ENCODE measurements at places on chromosomes 2 and 18.

DNA sequence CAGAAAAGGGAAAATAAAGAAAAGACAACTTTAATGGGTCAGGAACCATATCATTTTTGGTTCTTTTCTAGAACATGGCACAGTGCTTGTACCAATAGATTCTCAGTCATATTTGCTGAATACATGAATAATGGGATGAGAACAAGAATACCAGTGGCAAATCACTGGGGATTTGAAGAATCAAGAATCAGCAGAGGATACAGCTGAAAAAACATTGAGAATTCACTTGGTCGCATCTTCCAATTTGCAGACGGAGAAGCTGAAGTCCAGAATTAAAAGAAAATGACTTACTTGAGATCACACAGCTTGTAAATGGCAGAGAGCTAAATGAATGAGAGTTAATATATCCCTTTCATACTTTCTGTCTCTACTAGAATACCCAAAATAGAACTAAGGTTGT lies 362.2 kb downstream of the RAD51AP2 start:
- DNase-seq: no peak

DNA sequence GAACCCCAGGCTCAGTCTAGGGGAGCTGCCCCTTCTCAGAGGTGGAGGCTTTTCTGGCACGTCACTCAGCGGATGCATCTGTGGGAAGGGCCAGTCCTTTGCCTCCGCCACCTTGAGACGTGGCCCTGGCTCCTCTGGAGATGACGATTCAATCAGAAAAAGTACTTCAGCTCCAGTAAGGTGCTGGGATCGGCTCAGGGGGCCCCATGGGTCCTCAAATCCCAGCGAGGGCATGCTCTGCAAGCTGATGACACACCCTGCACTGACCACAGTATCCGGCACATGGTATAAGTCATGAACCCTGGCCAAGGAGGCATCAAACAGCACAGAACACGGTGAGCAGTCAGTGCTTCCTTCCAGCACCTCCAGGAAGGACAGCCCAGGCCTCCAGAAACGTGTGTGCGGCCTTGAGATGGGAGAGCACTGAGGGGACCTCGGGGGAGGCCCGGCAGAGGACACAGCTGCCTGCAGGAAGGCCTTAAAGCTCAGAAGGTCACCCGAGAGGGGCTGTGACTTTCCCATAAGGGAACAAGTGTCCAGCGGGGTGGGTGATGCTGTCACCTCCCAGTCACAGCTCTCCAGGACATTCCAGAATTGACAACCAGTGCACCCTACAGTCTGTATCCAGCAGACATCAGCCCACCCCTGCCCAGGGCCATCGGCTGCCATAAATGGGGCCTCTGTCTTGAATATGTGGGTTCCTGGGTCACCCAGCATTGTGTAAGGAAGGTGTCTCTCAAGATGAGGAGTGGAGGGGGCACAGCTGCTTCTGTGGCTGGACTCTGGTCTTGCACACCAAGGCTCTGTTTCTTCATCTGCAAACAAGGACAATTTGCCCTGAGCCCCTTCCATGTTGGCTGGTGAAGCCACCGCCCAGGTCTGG lies 205.8 kb downstream of the NDUFA10 start:
- no peak for DNase-seq

GRCh38 chr18:3246635-3247239 lies 864 bp upstream of the MYL12A start:
- DNase-seq: no peak

- DNase-seq: no peak
These were observed 21.1 kb upstream of the DYTN start for GRCh38 chr2:206739271-206739670.
